ENCODE measurements at places on chromosomes 6 and 20.

- DNase-seq = no peak
These were observed 21.1 kb upstream of the SERPINB1 start for GRCh38 chr6:2862712-2863181.

DNA sequence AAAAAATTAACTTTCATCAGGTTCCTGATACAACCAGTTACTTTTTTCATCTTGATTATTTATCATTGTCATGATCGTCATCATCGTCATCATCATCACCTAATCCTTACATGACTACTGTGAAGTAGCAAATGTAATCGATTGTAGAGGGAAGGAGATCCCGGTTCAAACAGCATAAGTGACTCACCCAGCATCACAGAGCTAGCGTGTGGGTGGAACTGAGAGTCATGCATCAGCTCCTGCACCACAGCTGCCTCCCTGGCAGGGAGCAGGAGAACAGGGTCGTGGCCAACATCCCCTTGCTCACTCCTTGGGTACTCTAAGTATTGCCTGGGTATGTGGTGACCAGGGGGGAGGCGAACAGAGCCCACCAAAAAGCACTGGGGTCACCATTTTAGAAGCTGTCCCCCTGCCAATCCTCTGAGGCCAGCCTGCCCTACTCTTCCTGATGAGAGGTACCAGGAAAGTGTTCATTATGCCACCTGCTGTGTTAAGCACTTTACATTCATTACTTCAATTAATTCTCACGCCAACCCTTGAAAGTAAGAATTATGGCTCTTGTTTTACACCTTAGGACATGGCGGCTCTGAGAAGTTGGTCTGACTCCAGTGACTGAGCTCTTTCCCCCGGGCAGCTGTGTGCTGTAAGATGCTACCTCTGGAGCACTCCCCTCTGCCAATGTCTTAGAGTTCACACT is 425.2 kb downstream of the CD83 start:
- peak; percentile 10 for DNase-seq

- peak; percentile 57 for DNase-seq
These were observed 796 bp downstream of the SENP6 start for GRCh38 chr6:75602246-75603105.

DNA sequence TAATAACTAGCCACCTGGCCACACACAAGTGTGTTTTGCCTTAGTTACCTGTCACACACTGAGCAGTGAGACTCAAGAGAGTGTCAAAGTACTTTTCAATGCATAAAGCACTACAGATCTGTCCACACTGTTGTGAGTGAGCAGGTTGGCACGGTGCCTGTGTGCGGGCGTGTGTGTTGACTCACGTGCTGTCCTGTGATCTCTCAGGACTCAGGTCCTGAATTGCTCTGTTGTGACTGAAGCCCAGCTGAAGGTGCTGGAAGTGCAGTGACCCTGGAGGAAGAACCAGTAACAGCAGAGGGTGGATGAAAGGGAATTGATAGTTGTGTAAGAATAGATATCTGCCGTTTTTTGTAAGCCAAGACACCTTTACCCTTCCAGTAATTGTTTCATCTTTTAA is 18.3 kb downstream of the SLC16A10 start:
- DNase-seq = peak; percentile 75

DNA sequence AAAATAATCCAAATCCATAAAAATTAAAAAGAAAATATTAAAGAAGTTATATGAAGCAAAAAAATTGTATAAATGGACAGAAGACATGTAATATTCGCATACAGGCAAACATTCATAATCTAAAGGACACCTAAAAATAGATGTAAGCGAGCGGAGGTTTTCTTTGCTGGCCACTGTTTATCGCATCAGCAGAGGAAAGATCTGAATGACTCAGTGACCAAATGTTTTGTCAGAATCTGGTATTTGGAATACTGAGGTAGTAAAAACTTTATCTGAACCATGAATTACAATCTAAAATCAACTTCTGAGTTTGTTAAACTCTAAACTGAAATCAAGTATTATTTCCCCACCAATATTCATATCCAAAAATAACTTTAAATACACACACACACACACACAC is 7.8 kb downstream of the TSPYL4 start:
- no peak for DNase-seq

DNA sequence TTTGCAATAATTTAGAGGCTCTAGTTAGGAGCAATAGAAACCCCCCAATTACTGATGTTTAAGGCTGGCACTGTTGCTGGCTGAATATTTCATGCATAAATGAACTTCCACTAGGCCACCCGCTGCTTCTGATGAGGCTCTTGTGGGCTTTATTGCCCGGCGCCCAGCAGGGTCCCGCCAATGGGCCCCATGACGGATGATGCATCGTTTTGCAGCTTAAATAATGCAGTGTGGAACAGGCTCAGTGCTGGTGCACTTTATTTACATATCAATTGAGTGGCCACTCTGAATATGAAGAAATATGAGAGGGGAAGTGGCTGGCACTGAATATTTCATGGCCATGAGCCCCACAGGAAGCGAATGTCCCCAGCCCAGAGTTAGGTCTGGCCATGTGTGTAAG is 155.3 kb upstream of the MAFB start:
- no peak for DNase-seq

DNA sequence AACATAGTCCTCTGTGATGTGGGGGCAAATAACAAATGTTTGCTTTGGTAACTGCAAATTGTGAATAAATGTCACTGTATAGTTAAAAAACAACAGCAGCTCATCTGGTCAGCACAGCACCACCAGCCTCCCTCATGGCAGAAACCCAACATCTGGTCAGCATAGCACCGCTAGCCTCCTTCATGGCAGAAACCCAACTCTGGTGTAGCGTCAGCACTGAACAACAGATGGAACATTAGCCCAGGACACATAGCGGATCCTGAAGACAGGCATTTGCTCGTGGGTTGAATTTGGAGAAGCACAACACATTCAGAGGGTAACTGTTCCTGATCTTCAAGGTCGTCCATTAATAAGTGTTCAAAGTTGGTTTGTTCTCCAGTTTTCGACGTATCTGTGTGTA is 265.9 kb downstream of the DLL1 start:
- DNase-seq = no peak

DNA sequence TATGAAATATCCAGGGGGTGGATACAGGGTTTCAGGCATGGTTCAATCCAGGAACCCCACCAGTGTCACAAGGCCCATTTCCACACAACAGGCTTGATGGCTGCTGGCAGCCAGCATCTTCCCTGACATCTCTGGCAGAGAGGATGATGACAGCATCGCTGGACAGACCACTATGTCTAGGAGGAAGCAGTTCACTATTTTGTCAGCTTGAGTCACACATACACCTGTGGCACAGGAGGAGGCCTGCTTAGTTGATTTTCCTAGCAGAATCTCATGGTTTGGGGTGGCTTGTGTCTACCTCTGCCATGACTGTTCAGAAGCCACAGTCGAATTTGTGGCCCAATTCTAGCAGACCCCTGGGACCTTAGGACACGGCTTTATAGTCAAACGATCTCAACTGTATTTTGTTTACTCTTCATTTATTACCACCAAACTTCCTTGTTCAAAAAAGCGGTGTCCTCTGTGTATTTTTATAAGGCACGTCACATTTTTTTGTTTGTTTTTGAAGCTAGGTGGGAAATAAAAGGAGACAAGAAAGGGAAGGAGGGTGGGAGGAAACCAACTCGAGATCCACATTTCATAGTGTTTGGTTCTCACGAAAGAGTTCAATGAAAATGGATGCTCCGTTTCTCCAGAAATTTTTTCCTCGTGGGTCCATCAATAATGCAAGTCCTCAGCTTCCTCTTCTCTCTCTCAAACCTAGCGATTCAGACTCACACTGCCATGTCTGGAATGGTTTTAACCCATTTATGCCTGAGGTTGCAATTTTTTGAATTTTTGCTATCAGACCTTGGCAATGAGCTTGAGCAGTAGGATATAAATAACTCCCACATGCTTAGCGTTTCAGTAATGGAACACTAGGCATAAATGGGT is 94.4 kb downstream of the TOX2 start:
- DNase-seq = no peak

DNA sequence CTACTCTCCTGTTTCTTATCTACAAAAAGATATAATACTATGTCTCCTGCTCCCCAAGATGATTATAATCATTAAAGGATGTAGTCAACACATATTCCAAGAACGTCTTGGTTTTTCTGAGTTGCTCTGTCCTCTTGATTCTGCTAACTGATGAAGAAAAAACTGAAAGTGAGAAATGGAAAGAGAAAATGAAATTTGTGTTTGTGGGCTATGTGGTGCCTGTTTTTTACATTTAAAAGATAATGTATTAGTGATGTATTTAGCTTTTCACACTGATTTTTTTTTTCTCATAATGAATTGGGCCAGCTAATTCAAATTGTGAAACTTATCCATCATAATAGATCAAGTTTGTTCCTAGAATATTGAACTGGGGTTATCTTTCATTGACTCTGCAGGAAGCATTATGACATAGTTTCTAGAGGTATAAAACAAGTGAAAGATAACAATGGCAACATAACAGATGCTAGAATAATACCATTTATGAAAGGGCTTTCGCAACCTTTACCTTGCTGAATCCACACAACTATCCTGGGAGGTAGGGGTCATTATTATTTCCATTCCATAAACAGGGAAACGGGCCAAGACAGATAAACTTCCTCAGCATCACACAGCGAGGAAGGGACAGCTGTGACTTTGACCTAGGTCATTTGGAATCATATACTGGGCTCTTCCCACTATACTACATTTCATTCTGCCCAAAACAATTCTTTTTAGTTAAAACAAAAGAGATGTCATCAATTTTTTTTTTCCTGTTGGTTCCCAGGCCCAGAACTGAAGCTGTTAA is 336.7 kb downstream of the GJA1 start:
- no peak for DNase-seq

GRCh38 chr6:163354761-163355425 is 59.6 kb upstream of the QKI start:
- no peak for DNase-seq

DNA sequence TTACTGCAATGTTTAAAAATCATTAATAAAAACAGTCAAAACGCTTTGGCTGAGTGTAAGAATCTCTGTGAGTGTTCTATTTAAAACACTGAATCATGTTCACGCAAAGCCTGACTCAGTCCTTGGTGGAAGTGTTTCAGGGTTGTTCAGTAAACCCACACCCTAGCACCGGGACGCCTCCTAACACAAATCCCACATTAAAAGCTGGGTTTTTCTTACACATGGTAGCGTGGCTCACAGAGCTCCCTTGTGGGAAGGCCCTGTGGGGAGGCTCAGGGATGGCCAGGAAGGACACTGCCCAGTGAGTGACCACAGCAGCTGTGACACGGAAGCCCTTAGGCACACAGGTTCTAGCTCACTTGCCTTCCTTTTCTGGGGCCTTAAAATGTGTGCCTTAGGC is 80.2 kb downstream of the GMPR start:
- no peak for DNase-seq

- DNase-seq = no peak
These were observed 6.9 kb upstream of the CTNNBL1 start for GRCh38 chr20:37686762-37687477.

DNA sequence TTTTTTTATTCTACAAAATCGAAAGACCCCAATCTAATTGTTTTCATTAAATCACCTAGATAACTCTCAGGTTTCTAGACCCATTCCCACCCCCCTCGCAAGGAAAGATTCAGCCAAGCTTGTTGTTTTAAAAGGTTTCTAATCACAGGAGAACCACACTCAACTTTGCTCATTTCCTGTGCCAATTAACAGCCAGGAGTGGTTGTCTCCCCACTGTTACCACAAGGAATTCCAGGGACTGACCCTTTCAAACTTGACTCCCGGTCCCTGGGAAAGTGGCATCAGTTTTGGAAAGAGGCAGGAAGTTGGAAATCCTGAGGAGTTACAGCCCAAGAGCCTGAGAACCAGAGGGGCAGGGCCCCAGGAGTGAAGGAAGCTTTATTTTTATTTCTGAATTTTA is 561.3 kb upstream of the JAG1 start:
- DNase-seq = no peak

GRCh38 chr6:3875486-3875885 is 26.3 kb downstream of the FAM50B start:
- no peak for DNase-seq

DNA sequence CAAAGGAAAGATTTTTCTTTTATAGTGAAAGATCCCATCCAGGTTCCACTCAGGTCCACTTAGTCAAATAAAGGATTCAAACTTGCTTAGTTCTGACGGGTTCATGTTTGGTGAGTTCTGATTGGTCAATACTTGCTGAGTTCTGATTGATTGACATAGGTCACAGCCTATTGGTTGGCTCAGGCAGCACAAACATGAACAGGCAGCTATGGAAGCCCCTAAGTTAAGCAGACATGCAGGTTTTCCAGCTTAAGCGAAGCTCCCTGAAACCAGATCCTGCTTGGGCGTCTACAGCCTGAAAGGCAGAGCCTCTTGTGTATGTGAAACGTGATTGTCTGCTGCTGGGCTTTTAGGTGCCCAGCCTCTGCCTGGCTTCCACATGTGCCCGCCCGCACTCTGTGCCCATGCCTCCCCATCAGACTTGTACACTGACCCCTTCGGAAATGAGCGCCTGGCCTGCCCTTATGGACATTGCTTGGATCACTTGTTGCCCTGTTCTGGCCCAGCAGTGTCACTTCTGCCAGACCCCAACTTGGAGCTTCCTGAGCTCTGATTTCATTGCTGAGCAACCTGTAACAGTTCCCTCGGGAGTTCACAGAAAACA is 45.4 kb upstream of the ECI2 start:
- DNase-seq = no peak

DNA sequence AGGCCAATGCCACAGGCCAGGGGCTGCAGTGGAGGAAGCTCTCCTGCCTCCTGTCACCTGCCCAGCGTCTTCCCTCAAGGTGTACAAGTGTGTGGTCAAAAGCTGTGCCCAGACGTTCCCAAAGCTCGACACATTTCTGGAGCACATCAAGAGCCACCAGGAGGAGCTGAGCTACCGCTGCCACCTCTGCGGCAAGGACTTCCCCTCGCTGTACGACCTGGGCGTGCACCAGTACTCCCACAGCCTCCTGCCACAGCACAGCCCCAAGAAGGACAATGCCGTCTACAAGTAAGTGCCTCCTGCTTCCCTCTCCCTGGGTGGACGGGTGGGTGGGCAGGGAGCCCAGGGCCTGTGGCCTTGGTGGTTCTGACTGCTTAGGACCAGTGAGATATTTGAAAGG is 38.2 kb downstream of the ZNF341 start:
- DNase-seq = no peak

GRCh38 chr20:45589725-45590124 is 10.6 kb upstream of the WFDC8 start:
- DNase-seq = no peak

DNA sequence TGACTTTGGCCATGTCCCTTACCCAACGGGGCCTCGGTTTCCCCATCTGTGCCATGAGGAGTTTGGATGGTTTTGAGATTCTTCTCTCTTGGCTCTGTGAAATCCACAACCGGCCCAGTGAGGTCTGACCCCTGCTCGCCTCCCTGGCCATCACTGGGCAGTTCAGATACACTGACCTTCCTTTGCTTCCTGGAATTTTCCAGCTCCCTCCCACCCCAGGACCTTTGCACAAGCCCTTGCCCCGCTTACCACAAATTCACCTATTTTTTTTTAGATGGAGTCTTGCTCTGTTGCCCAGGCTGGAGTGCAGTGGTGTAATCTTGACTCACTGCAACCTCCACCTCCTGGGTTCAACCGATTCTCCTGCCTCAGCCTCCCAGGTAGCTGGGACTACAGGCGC is 12.6 kb upstream of the NOL4L start:
- no peak for DNase-seq

All from NCI-H1105 treated with DMSO at 0.1 percent for 48 hours (cell line).